ENCODE measurements at places on chromosomes 11 and 22.

- DNase-seq: peak; percentile 86
Measured at GRCh38 chr22:38868886-38869381, 3.1 kb downstream of the CBX6 start.

GRCh38 chr11:117495357-117495756 lies 167.7 kb downstream of the CEP164 start:
- no peak for DNase-seq

GRCh38 chr22:50183141-50183971 lies 2.4 kb upstream of the TRABD start:
- DNase-seq: no peak

DNA sequence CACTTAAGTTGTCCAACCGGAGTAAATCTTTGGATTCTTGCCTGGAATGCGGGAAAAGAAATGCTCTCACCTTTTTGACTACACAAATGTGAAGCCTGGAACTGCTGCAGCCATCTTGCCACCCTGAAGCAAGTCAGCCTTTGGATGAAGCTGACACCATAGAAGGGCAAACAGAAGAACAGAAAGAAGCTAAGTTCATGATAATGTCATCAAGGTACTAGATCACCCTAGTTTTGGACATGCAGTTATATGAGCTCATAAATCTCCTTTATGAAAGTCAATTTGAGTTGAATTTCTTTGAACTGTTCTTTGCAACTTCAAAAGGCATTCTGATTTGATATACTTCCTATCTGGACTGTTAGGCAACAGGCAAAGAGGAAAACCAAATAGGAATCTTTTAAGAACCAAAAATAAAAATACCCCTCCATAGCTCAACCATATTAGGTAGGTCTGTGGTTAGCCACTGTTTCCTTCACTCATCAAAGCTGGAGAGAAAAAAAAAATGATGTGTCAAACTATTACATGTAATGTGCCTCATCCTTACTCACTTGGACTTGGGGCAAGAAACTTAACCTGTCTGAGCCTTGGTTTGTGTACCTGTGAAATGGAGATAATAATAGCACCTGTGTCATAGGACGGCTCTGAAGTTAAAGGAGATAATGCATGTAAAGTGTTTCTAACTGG lies 91.9 kb downstream of the WT1 start:
- DNase-seq: no peak

DNA sequence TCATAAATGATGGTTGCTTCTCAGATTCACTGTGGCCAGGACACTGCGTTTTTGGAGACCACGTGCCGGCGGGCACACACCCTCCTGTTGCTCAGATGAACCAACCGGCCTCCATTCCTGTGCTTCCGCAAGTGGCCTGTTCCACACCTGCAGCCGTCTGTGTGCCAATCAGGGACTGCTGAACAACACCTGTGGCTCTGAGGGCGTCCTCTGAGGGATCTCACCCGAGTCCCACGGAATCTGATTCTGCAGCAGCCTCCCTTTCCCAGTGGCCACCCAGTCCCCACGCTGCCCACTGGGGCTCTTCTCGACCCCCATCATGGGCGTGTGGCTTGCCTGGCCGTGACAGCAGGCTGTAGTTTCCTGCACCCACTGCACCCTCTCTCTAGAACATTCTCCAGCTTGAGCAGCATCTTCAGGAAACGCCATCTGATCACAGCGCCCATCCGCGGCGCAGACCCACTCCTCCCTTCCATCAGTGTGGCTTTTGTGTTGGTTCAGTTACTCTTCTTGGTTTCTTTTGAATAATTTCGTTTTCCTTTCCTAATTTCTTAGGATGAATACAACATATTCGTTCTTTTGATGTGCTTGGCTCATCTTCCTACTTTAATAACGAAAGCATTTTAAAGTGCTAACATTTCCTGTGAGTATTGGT lies 100.3 kb upstream of the SLC22A12 start:
- no peak for DNase-seq

- no peak for DNase-seq
Measured at GRCh38 chr22:26894766-26895485, 237.5 kb downstream of the MIAT start.

- peak; percentile 40 for DNase-seq
Measured at GRCh38 chr22:46774253-46774979, 12.0 kb downstream of the TBC1D22A start.

DNA sequence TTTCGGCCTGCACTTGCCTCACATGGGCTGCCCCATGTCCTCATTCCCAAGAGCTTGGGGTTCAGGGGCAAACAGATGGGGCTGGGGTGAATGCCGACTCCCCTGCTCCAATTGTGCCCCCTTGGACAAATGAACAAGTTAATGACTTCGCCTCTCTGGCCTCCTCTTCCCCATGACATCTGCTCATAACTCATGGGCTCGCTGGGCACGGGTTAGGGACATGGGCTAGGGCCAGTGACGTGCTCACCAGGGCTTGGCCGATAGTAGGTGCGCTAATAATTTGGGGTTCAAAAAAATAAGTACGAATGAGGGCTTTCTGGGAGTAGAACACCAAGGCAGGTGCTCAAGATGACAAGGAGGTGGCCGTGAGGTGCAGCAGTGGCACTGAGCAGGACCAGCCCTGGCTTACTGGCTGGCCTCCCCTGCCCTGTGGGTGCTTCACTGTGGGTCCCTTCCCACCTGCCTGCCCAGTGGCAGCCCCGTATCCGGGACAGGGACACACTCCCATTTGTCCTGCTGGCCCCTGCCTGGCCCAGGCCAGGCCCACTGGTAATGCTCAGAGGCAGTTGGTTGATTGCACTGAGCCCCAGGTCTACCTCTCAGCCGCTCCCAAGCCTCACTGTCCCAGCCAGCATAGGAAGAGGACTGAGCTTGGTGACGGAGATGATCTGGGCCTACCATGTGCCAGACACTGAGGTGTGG lies 12.3 kb downstream of the CBX6 start:
- no peak for DNase-seq

GRCh38 chr22:50672471-50673230 lies at the start of gene SHANK3:
Gene SHANK3 (plus strand): TSS chr22:50672823.
- DNase-seq: no peak

DNA sequence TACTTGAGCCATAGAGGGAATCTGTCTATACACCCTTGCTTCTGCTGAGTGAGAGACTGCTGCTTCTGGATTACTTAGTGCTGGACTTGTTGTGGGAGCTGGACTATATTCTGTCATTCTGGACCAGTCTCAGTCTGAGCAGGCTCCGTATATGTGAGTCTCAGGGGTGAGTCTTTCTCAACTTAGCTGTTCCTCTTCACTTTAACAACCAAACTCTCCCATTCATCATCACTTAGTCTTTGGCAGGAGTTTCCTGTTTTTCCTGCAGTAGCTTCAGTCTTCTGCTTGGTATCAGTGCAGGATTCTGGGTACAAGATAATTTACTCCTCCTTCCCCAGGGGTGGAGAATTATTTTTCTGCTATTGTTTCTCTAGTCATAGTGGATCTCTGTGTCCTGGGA lies 779.5 kb downstream of the METTL15 start:
- no peak for DNase-seq

GRCh38 chr22:49234459-49234858 lies 593.2 kb downstream of the BRD1 start:
- no peak for DNase-seq

- peak; percentile 56 for DNase-seq
Measured at GRCh38 chr11:125886997-125887372, 483 bp upstream of the HYLS1 start.

DNA sequence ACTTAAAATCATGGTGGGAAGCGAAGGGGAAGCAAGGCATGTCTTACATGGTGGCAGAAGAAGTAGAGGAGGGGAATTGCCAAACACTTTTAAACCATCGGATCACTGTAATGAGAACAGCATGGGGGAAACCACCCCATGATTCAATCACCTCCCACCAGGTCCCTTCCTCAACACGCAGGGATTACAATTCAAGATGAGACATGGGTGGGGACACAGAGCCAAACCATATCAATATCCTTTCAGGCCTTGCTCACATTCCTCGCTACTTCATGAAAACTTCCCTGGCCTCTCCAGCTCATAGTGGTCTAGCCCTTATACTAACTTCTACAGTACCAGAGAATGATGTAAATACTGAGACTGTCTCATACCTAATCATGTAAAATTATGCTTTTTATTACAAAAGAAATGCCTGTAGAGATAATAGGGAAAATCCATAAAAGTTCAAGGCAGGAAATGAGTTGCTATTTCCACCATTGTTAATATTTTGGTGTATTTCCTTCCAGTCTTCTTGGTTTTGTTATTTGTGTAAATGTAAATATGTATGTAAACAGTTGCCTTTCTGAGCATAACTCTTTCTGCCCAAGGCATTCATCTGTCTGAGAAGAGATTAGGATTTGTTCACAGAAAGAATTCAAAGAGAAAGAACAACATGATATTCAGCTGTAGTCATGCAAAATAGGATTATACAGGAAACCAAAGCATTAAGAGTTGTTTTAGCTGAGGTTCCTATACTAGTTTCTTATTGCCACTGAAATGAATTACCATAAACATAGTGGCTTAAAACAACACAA lies 104.3 kb upstream of the LDLRAD3 start:
- no peak for DNase-seq

DNA sequence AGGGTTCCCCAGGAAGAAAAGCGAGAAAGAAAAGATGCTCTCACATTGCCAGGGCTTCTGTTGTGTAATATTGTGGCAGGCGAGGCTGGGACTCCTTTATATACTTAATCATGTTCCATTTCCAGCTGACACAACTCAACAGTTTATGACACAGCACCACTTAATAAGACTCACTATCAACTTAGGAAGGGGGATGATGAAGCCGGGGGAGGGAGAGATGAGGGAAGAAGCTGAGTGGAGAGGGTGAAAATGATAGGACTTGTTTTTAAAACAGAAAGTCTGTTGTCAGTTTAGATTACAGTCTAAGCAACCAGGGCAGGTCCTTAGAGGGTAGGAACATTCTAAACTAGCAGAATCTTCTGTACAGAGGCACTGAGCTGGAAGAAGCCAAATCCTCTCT lies 397.0 kb downstream of the NXPE2 start:
- no peak for DNase-seq

DNA sequence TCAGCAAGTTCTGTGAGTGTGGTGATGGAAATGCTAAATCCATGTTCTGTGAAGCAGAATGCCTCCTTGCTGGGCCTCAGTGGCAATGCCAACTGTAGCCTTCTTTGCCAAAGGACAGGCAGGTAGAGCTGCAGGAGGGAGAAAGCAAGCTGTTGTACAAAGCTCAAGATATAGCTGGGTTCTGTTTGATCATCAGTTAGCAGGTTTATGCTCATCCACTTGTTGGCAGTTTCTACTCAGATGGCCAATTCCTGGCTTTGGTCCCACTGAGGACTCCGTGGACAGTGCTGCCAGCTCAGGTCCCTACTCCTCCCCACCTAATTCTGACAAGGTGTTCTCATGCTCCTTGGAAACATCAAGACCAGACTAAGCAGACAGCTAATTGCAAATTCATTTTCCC lies 65.1 kb downstream of the PRSS23 start:
- DNase-seq: no peak

- no peak for DNase-seq
Measured at GRCh38 chr11:15843309-15843872, 513.0 kb downstream of the SOX6 start.

GRCh38 chr22:17964156-17964555 lies 60.2 kb downstream of the MICAL3 start:
- no peak for DNase-seq

- DNase-seq: no peak
Measured at GRCh38 chr11:8098879-8099278, 17.9 kb downstream of the TUB start.

GRCh38 chr22:31533374-31533773 lies 37.0 kb downstream of the SFI1 start:
- DNase-seq: no peak

- no peak for DNase-seq
Measured at GRCh38 chr22:43396934-43397457, 14.8 kb upstream of the MPPED1 start.

GRCh38 chr11:118129471-118130172 lies 23.0 kb downstream of the SCN4B start:
- no peak for DNase-seq

DNA sequence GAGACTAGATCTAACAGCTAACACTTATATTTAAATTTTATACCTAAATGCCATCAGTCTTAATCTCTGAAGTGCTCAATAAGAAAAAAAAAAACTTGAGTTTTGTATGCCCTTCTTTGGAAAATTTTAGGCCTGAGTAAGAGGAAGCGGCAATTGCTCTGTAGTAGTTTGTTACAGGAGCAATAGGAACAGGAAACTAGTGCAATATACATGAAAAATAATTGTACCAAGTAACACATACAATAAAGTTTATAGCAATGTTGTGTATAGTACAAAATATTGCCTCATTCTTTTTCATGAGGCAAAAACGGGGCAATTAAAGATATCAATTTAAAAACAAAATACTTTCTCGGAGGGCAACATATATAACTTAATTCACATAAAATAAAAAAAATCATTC lies 19.7 kb downstream of the OR5AK2 start:
- no peak for DNase-seq

GRCh38 chr11:11958403-11959231 lies 49.8 kb downstream of the DKK3 start:
- DNase-seq: no peak

- no peak for DNase-seq
Measured at GRCh38 chr11:93504110-93505095, 38.8 kb downstream of the SMCO4 start.

- no peak for DNase-seq
Measured at GRCh38 chr22:50089682-50090411, at the start of gene MOV10L1. Gene MOV10L1 (plus strand): TSS chr22:50090006. CDS start chr22:50090089, 83 bp downstream.

GRCh38 chr11:128135451-128135850 lies 451.9 kb downstream of the ETS1 start:
- no peak for DNase-seq

DNA sequence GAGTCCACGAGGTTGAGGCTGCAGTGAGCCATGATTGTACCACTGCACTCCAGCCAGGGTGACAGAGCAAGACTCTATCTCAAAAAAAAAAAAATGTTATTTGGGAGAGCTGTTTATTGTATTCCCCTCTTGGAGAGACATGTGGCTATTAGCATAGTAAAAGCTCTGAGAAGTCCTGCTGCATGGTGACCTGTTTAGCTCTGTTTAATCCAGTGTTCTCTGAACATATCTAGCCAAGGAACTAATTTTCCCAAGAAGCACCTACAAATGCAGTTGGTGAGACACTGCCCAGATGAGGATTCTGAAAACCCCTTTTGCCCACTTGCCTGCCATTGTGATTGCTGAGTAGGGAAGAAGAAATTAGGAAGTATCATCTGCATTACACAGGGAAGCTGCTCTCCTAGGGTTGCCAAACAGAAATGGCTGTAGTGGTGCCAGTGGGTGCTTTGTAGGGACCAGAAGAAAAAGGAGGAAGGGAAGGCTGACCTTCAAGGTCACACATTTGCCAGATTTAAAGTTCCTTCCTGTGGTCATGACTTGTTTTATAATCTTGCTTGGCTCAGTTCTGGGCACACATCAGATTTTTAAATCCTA lies 15.7 kb downstream of the TIMP3 start:
- no peak for DNase-seq
